ENCODE measurements at places on chromosomes 5 and 9.
A peak's percentile ranks its signal among the peaks of the same experiment; 100 is the strongest.

- no peak for DNase-seq
Measured at GRCh38 chr9:134864821-134865190, 15.8 kb upstream of the FCN2 start.

GRCh38 chr5:154945695-154946301 lies 4.9 kb downstream of the MRPL22 start:
- no peak for DNase-seq

DNA sequence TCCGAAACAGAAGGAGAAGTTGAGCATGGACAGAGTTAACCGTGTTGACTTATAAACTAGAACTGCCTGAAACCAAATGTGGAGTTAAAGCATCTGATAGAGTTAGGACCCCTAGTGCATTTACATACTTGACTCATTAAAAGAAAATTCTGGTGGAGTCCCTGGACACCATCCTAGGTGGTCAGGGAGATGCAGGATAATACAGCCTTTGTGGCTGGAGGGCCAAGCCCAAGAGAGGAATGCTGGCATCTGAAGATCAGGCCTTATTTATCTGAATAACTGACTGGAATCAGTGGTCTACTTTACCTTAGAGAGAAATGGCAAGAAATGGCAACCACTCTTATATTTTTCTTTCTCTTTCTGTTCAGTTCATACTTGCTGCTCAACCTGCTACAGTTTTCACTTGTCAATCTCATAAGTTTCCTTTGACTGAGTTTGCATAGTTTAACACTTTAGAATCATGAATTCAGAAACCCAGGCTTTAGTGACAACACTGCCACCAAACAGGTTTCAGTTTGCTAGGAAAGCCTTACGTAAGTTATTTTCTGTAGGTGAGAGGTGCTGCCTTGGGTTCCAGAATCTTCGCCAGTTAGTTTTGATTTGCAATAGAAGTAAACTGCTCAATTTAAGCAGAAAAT lies 10.2 kb downstream of the CMYA5 start:
- DNase-seq, result no peak

- DNase-seq, result no peak
Measured at GRCh38 chr5:56155992-56156584, 77.0 kb downstream of the ANKRD55 start.

GRCh38 chr5:72353046-72353445 lies 32.9 kb downstream of the PTCD2 start:
- DNase-seq, result no peak

DNA sequence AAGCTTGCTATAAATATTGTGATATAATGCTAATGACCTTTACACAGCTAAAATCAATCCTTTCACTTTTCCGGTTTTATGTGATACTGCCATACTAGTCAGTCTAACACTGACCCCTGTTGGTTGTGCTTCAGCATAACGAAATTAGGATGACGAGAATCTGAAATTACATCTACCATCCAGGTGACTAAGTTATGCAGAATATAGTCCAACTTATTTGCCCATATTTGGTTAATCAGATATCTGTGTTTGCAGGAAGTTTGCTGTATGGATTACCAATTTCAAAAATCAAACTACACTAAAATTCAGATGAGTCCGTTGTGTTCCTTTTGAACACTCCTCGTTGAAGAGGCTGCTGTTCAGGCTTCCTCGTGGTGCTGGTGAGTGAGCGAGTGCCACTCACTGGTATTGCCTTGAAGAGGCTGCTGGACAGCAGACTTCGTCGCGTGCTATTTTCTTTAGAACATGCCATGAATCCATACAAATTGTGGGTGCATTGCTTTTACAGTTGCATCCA lies 32.5 kb downstream of the TENT4A start:
- no peak for DNase-seq

GRCh38 chr5:160616712-160617497 lies 195.2 kb downstream of the PTTG1 start:
- no peak for DNase-seq

GRCh38 chr5:69502767-69503488 lies 10.3 kb downstream of the OCLN start:
- no peak for DNase-seq

GRCh38 chr5:72245951-72246532 lies 74.0 kb downstream of the MRPS27 start:
- DNase-seq, result no peak

GRCh38 chr5:122101636-122102285 lies 23.7 kb upstream of the LOX start:
- DNase-seq, result no peak

GRCh38 chr5:4643190-4643589 lies 496.9 kb upstream of the ADAMTS16 start:
- no peak for DNase-seq

GRCh38 chr5:151678713-151679112 lies 8.0 kb downstream of the SPARC start:
- no peak for DNase-seq

DNA sequence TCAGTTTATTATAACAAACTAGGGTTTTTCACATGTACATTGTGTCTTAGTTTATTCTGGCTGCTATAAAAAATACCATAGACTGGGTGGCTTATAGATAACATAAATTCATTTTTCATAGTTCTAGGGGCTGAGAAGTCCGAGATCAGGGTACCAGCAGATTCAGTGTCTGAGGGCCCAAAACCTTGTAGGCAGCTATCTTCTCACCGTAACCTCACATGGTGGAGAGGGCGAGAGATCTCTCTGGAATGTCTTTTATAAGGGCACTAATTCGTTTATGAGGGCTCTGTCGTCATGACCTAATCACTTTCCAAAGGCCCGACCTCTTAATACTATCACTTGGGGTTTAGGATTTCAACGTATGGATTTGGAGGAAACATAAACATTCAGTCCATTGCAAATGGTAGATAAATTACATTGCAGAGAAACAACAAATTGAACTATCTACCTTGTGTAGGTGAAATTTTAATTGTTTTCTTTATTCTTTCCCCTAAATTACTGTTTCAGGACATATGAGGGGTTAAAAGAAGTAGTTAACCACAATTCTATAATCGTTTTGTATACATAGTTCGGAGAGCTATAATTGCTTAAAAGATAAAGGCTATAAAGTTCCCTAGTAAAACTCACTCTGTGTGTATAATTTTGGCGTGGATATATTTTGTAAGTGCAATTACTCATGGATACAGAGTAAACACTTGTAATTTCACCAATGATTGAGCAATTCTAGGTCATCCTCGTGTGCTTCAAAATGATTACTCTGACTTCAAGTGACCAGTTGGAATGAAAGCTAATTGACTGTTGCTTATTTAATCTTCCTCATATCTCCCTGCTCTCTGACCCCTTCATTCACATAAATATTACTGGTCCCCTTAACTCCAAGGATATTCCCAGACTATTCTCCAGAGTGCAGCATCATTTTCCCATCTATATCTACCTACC lies 247.5 kb upstream of the TMEM161B start:
- DNase-seq, result no peak

GRCh38 chr9:99090336-99091130 lies 14.4 kb upstream of the TGFBR1 start:
- no peak for DNase-seq

DNA sequence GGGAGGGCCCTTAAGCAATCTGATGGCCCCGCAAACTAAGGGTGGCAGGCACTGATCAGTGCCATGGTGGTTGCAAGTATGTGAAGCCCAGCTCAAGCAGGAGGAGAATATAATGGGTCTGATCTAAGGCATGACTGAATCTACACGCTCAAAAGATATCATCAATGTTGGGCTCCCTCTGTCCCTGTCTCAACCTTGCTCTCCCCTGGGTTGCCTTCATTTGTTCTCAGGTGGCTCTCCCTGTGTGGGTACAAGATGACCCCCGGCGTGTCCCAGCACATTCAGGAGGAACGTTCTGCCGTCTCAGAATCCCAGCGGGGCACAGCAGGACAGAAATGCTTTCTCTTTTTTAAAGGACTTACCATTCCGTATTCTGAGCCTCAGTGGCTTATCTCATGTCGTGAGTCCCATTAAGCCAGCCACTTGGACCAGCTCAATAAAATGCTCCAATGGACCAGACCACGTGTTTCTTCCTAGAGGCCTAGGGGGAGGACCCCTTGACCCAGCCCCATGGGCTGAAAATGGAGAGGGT lies 12.0 kb upstream of the RNF130 start:
- DNase-seq, result no peak

- no peak for DNase-seq
Measured at GRCh38 chr5:24145806-24146205, 499.0 kb downstream of the CDH10 start.

DNA sequence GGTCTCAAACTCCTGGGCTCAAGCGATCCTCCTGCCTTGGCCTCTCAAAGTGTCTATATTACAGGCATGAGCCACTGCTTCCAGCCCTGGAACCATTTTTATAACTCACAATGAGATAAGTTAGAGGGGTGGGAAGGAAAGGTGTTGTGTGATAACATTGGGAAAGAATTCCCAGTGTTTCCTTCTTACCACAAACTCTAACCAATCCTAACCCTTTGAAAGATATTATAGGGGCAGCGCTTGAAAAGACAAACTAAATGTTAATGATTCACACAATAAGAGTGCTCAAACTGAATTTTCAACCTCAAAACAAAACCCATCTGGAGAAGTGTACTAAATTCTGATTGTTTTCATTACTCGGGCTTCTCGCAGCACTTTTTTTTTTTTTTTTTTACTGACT lies 109.7 kb downstream of the TSSK1B start:
- DNase-seq, result no peak

GRCh38 chr5:127906562-127907204 lies 176.9 kb upstream of the SLC12A2 start:
- no peak for DNase-seq

- DNase-seq, result no peak
Measured at GRCh38 chr5:158922816-158923215, 176.9 kb downstream of the EBF1 start.

- peak; percentile 62 for DNase-seq
Measured at GRCh38 chr9:99824378-99825171, 2.9 kb downstream of the NR4A3 start.

- DNase-seq, result no peak
Measured at GRCh38 chr9:35335164-35335563, 154.7 kb upstream of the RUSC2 start.

GRCh38 chr9:18154661-18155060 lies 319.3 kb upstream of the ADAMTSL1 start:
- no peak for DNase-seq

- DNase-seq, result no peak
Measured at GRCh38 chr9:134949681-134950385, 32.1 kb upstream of the FCN1 start.

- no peak for DNase-seq
Measured at GRCh38 chr5:113692466-113692865, 179.0 kb downstream of the YTHDC2 start.

DNA sequence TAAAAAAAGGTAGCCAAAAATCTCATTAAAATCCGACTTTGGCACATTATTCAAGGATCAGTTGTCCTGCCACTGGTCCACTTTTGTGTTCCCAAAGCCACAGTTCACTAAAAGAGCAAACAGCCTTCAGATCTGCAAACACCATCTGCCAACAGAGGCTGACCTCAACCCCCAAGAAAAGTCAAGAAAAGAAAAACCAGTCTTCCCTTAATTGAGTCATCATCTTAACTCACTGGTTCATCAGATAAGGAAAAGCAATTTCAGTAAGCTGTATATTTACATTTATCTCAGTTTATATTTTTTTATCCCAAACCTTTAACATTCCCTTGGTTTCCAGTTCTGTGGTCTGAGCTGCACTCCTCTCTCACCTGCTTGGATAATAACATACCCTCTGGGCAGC lies 21.2 kb downstream of the RASEF start:
- no peak for DNase-seq

- DNase-seq, result no peak
Measured at GRCh38 chr5:54415896-54416601, 39.5 kb upstream of the HSPB3 start.

DNA sequence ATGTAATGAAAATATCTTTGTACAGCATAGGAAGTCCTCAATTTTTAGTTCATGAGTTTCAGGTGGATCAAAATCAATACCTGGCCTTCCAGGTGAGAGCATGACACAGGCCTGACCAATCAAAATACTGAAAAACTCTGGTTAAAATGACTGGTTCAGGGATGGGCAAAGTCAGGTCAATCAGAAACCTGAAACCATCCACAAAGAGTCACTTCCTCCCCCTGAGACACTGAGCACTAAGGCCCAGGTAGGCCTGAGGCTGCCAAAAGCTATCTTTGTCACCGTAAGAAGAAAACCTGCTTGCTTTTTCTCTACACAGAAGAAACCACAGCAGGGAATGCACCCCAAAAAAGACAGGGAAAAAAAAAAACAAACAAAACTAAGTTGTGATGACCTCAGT lies 444.8 kb downstream of the TLR4 start:
- DNase-seq, result no peak

DNA sequence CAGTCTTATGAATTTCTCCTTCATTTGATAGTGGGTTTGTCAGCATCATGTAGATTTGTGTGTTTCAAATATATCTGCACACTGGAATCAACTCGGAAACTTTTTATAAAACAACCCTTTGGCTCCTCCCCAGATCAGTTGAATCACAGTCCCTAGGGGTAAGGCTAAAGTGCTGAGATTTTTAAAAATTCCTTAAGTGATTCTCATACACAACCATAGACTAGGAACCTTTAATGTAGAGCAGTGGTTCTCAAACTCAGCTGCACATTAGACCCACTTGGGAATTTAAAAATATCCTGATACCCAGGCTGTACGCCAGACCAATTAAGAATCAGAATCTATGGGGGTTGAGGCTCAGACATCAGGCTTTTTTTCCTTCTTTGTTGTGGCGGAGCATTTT lies 17.5 kb upstream of the JAK2 start:
- no peak for DNase-seq

GRCh38 chr9:134601764-134602163 lies 39.8 kb upstream of the COL5A1 start:
- no peak for DNase-seq

DNA sequence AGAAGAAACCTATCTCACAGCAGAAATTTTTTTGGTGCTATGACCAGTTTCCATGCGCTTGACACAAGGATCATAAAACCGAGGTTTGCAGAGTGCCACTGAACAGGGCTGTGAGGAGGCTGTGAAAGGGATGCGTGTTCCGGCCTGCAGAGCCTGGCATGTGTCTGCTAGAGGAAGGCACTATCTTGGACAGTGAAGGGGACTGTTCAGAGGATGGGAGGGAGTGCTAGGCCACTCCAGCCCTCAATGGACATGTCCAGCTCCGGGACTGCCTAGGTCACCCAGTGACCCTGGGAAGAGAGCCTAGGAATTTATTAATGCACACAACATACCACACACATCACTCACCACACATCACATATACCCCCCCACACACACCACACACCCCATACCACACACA lies 275.9 kb downstream of the GADD45G start:
- no peak for DNase-seq

- no peak for DNase-seq
Measured at GRCh38 chr9:121681404-121681803, 30.0 kb downstream of the DAB2IP start.

GRCh38 chr5:142748132-142748531 lies 22.0 kb upstream of the ARHGAP26 start:
- DNase-seq, result no peak

GRCh38 chr5:11507156-11507910 lies 396.9 kb downstream of the CTNND2 start:
- no peak for DNase-seq

DNA sequence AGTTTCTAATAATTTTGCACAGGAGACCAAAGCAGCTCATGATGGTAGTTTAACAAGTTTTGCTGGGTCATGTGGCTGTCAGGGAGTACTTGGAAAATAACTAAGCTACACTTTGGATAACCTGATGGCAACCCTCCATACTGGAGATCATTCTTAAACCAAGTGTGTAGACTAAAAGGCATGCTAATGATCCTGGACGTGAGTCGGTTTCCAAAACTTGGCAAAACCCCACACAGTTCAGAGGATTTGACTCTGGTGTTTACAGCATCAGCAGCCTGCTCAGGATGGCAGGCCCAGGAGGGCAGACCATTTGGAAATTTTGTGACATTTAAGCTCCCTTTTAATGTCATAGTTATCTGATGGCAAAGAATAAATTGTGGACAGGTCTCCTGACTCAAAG lies 196.5 kb upstream of the EFNA5 start:
- no peak for DNase-seq

All from CD8-positive, alpha-beta T cell (primary cell).